ENCODE measurements at places on chromosomes 3 and 15.

GRCh38 chr3:114634635-114635034 is 340.8 kb downstream of the TIGIT start:
- DNase-seq, result no peak

DNA sequence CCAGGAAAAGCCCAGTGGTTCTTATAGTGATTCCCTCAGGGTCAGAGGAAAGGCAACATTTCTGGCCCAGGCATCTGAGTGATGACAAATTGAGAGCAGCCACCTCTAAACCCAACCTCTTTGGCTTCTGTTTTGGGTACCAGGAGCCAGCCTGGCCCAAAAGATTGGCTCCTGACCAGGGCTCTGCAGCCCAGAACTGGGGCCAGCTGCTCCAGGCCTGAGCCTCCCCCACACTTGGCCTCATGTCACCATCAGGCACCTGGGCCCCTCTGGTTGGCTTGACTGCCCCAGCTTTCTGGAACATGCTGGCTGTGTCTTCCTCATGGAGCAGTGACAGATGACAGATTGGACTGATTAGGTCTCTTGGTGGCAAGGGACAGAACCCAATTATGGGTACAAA is 26.0 kb upstream of the HCN4 start:
- no peak for DNase-seq

- no peak for DNase-seq
Measured at GRCh38 chr15:91411586-91411985, 311.5 kb downstream of the SV2B start.

DNA sequence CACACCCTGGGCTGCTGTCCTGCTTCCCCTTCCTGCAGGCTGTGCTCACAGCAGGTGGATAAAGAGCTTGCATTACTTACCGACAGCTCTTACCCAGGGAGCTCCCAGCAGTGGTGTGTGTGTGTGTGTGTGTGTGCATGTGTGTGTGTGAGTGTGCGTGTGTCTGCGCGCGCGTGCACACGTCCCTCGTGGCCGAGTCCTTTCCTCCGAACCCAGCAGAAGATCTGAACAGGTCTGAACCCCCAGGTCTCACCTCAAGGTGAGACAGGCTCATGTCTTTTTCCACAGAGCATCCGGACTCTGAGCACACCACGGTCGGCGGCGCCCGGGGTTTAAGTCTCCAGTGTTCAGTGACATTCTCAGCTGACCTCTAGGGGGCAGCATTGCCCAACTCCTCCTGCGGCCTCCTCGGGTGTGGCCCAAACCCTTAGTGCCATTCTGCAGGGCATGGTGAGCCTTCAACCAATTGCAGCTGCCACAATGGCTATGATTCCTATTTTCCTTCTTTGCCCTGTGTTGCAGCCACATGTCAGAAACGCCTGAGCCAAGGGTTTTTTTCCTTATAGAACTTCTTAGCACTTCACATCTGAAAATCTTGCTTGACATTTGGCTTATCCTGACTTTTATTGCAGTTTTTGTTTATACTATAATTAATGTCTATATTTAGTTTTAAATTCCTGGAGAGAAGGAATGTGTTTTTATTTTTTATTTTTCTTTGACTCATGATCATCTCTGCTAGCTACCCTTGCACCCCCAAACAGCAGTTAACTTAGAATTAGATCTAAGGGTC is 64.1 kb upstream of the KLHL25 start:
- peak; percentile 56 for DNase-seq

DNA sequence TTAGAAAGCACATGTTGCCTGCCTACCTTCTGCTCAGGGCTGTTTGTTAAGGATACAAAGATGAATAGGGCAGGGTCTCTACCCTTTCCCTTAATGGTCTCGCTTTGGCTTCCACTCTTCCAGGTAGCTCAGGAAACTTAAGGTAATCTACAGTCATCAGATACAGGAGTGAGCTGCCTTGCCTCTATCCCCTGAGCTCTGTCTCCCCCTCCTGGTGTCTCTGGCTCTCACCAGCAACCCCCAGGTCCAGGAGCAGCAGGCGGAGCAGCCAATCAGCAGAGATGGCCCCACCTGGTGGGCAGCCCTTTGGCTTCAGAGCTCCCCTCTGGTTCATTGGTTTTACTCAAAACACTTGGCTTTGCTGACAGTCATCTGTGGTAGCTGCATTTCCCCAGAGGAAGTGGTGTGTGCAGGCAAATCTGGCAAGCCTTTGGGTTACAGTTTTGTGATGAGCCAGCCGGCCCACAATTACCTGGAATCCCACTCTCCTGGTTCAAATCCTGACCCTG is 8.5 kb upstream of the CX3CR1 start:
- peak; percentile 60 for DNase-seq

DNA sequence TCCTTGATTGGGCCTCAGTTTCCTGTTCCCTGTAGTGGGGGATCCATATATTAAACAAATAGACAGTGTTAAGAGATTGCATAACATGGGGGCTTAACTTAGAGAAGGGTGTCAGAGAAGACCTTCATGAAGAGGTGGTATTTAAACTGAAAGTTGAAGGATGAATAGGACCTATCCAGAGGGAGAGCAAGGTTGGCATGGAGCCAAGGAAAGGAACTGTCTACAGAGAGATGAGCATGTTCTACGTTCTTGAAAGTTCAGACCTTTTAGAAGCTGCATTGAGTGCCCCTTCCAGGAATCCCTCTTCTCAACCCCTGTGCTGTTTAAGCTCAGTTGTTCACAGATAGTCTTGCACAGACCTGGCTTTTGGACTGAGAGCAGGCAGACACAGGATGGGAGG is 2.4 kb downstream of the HTD2 start:
- DNase-seq, result no peak

GRCh38 chr15:92968926-92969651 is 69.0 kb downstream of the CHD2 start:
- no peak for DNase-seq

DNA sequence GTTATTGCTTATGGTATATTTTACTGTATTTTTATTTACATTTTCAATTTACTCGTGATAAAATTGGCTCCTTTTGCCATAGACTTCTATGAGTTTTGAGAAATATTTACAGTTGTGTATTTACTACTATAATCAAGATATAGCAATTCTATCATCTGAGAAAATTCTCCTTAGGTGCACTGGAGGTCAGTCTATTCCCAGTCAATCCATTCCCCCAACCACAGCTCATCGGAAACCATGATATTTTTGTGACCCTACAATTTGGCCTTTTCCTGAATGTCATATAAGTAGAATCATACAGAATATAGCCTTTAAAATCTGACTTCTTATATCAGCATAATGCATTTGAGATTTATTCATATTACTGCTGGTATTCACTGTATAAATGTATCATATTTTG is 114.7 kb upstream of the LRTM1 start:
- no peak for DNase-seq
